ENCODE measurements at places on chromosomes 3 and 15. TPM values are rescaled to one million over a fixed set of nuclear protein-coding genes. Genes with fewer than 3 reads are reported as not detected.

PARP15 gene
- 1.6 TPM for total RNA-seq

CEMIP gene
- total RNA-seq = 1.6 TPM

FAM107A gene
- total RNA-seq = 4.3 TPM

SLC51A gene
- 1.9 TPM for total RNA-seq

CSPG5 gene
- total RNA-seq = 1.3 TPM

BNC1 gene
- total RNA-seq = 0.12 TPM

LYZL4 gene
- not detected for total RNA-seq

AMIGO3 gene
- total RNA-seq = 0.41 TPM

ANKUB1 gene
- total RNA-seq = not detected

ITIH1 gene
- 0.41 TPM for total RNA-seq

MCCC1 gene
- total RNA-seq = 41.2 TPM

CACNA2D2 gene
- total RNA-seq = 10.1 TPM
